Cardiac muscle cell (in vitro differentiated cells and primary cell): ENCODE measurements at places on chromosomes 5 and 9.
A peak's percentile ranks its signal among the peaks of the same experiment; 100 is the strongest.

DNA sequence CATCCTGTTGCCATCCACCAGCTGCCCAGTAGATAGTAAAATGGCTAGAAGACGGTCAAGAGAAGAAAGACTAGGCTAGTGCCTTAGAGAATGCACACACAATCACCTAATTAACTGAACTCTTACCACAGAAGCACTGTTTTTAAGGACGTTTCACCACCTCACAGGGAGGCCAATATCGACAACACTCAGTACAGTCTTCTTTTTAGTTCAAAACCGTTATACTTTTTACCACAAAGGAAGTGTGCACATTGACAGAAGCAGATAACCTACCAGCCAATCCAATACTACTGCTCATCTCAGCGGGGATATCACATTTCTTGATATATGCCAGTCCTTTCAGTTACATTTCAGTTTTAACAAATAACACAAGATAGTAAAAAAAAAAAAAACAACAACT is 122.3 kb downstream of the GNAQ start:
- no peak for DNase-seq

DNA sequence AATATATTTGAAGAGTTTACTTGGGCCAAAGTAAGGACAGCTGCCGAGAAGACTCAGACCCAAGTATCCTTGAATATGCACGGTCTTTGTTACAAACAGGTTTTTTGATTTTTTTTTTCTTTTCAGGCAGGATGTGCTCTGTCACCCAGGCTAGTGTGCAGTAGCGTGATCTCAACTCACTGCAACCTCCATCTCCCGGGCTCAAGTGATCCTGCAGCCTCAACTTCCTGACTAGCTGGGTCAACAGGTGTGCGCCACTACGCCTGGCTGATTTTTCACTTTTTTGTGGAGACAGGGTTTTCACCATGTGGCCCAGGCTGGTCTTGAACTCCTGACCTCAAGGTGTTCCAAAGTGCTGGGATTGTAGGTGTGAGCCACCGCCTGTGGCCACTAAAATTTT is 27.4 kb downstream of the JMY start:
- DNase-seq = no peak

DNA sequence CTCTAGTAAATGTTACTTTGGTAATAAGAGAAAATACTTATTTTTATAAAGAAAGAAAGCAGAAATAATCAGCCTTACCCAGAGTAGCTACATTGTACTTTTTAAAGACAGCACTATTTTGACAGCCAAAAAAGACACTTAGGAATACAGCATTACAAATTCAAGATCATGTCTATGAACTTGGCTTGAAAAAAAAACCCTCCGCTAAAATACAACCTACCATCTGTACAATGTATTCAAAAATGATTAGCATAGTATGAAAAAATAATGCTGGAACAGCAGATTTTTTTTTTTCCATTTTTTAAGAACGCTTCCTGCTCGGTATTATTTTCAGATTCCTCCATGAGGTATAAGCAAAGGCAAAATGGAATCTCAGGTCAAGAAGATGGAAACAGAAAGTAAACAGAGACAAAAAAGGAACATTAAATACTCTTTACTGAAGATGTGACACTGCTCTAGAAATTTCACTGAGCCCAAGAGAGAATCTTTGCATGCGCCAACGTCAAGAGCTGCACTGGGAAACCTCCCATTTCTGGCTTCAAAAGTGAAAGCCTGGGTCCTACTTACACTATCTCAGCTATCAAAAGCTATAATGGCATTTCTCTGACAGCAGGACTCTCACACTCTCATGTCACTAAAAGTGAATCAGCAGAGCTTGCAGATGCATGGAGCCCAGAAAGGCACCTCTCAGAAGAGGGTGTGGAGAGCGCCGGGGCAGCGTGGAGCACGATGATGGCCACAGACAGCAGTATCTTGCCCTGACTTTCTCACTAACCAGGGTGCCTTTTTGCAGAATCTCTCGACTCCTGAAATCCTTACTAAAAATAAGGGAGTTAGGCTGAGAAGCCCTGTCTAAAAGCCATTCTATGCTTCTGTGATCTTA is 167.4 kb downstream of the ELAVL2 start:
- peak; percentile 82 for DNase-seq

DNA sequence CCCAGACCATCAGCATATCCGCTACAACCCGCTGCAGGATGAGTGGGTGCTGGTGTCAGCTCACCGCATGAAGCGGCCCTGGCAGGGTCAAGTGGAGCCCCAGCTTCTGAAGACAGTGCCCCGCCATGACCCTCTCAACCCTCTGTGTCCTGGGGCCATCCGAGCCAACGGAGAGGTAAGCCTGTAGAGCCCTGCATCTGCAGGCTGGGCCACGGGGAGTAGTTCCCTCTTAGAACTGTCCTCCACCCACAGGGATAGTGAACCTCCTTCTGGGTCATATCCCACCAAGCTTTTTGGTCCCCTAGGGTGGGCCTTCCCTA is 569 bp downstream of the GALT start:
- DNase-seq = no peak

GRCh38 chr9:129761293-129761900 is 8.6 kb upstream of the PTGES start:
- DNase-seq = no peak

- no peak for DNase-seq
These were observed 55.9 kb downstream of the FNBP1 start for GRCh38 chr9:129987047-129987446.
